ENCODE measurements at places on chromosomes 1 and 21.

GRCh38 chr1:227124473-227124872 is 184.4 kb downstream of the COQ8A start:
- DNase-seq, result no peak

- DNase-seq, result no peak
Observed at GRCh38 chr1:192256674-192257334, 60.0 kb upstream of the RGS21 start.

DNA sequence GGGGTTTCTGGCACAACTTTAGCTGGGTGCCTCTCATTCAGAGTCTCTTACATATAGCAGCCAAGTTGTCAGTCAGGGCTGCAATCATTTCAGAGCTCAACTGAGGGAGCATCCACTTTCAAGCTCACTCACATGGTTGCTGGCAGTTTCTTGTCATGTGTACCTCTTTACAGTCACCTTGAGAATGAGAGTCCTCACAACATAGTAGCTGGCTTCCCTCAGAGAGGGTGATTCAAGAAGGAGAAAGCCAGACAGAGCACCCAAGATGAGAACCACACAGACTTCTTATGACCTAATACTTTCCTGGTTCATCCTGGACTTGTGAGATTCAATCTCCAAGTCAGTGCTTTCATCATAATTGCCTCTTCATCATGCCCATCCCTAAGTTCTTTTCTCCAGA is 57.2 kb downstream of the DPT start:
- DNase-seq, result no peak

DNA sequence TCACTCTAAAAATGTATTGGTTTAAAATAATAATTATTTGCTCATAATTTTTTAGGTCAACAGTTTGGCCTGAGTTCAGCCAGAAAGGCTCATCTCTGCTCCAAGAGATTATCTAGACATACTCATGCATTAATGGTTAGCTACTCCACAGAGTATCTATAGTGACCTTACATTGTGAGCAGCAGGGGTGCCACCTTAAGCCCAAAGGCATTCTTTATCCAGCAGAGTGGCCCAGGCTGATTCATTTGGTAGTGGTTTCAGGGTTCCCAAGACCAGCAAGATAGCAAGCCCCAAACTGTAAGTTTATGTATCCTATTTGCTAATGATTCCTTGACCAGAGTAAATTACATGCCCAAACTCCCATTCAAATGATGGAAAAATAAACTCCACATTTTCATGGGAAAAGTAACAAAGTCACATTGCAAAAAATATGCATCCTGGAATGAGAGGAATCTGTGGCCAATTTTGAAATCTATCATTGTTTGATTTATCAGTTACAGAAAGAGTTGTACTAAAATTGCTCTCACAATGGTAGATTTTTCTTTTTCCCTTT is 182.6 kb upstream of the KCNK2 start:
- DNase-seq, result no peak

- no peak for DNase-seq
Observed at GRCh38 chr1:63099188-63099587, 223.2 kb upstream of the FOXD3 start.

GRCh38 chr1:56156971-56157876 is 422.1 kb downstream of the PLPP3 start:
- DNase-seq, result no peak

DNA sequence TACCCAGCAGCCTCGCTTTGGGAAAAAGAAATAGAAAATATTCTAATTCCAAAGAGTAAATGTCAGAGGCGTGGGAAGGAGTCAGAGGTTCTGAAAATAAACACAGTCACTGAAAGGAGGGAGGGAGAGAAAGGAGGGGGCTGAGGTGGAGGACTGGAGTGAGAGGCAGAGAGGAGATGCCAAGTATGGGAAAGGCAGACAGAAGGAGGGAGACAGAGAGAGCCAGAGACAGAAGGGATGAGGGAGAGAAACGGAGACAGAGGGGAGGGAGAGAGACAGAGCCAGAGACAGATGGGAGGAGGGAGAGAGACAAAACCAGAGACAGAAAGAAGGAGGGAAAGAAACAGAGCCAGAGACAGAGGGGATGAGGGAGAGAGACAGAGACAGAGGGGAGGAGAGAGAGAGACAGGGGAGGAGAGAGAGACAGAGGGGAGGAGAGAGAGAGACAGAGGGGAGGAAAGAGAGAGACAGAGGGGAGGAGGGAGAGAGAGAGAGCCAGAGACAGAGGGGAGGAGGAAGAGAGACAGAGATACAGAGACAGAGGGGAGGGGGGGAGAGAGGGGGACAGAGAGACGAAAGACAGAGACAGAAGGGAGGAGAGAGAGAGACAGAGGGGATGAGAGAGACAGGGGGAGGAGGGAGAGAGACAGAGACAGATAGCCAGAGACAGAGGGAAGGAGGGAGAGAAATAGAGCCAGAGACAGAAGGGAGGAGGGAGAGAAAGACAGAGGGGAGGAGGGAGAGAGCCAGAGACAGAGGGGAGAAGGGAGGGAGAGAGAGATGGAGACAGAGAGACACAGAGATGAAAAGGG is 525.5 kb downstream of the MATN1 start:
- DNase-seq, result no peak

- no peak for DNase-seq
Observed at GRCh38 chr21:28683982-28684752, 308.5 kb downstream of the LTN1 start.

DNA sequence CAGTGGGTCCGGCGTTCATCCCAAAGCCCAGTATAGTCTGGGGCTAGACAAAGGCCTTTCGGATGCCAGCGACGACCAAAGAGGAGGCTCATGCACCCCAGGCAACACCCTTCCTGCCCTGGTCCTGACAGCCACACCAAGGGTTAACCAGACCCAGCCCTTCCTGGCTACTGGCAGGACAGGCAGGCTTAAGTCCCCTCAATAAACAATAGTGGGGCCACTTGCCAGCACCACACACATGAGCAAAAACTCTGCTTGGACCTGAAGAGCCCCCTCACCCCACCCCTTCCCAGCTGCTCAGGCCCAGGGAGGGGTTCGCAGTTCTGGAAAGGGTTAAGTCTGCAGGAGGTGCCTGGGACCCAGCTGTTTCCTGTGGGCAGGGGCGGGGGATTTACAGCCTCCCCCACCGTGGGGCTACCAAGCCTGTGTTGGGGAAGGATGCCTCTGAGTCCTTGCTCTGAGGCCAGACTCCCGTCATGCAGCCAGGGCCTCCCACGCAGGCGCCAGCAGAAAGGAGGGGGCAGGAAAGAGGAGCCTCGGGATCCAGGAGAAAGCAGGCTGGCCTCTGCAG is 18.2 kb downstream of the PHLDA3 start:
- peak; percentile 66 for DNase-seq

DNA sequence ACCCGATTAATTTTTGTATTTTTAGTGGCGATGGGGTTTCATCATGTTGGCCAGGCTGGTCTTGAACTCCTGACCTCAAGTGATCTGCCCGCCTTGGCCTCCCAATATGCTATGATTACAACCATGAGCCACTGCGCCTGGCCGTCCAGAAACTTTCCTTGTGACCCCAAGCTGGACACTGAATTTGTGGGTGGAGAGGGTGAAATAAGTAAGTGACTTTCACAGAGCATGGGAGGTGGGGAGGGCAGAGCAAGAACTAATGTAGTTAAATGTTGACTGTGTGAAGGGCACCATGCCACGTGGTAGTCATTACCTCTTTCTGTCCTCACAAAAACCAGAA is 2.7 kb upstream of the UTP11 start:
- no peak for DNase-seq

- DNase-seq, result no peak
Observed at GRCh38 chr1:43345120-43345519, 7.5 kb downstream of the MPL start.

GRCh38 chr1:31387612-31388011 is 14.7 kb upstream of the FABP3 start:
- no peak for DNase-seq

DNA sequence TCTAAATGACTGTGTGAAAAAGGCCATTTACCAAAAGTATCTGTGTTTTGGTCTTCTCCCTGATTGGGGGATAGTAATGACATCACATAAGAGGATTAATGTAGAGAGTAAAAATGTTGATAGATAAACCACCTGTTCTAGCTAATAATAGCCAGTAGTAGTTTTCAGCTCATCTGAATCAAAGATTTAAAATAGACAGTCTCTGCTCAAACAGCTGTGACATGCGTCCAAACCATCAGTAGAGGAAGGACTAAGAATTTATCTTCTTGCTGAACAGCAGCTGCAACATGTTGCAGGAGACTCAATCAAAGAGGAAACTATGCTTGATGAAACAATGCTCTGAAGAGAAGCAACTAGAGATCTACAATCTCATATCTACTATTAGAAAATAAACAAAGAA is 21.4 kb downstream of the TMPRSS15 start:
- no peak for DNase-seq

DNA sequence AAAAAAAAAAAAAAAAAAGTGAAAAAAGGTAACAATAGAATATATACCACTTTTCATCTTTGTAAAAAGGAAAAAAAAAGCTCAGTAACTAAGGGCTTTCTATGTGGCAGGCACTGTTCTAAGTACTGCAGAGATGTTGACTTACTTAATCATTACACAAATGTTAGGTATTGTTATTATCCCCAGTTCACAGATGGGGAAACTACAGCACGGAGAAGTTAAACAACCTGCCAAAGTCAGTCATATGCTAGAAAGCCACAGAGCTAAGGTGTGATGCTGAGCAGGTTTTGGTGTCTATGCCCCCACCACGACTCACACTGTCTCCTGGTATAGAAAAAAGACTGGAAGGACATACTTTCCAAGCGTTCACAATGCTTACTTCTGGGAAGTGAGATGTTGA is 6.6 kb upstream of the PNRC2 start:
- DNase-seq, result no peak

DNA sequence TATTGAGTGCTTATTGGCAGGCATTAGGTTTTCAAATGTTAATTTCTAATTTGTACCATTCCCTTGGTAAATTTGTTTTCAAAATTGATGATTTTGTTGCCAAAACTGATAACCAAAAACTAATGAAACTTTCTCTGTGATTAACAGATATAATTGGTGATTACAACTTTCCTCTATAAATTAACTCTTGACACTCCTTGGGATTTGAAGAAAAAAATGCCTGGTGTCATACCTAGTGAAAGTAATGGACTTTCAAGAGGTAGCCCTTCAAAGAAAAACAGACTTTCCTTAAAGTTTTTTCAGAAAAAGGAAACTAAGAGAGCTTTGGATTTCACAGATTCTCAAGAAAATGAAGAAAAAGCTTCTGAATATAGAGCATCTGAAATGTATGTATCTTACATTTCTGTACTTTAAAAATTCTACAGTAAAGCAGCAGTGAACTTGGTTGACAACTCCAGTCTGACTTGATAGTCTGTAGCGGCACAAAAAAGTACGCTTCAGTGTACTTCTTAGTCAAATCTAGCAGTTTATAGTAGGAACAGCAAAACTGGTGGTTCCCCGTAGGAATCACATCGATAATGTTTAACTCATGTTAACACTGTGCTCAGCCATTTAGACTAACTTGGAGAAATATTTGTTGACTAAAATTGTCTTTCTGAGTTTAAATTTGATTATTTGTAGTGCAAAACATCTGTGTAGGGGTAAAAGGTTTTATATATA is 3.0 kb downstream of the USP1 start:
- no peak for DNase-seq

DNA sequence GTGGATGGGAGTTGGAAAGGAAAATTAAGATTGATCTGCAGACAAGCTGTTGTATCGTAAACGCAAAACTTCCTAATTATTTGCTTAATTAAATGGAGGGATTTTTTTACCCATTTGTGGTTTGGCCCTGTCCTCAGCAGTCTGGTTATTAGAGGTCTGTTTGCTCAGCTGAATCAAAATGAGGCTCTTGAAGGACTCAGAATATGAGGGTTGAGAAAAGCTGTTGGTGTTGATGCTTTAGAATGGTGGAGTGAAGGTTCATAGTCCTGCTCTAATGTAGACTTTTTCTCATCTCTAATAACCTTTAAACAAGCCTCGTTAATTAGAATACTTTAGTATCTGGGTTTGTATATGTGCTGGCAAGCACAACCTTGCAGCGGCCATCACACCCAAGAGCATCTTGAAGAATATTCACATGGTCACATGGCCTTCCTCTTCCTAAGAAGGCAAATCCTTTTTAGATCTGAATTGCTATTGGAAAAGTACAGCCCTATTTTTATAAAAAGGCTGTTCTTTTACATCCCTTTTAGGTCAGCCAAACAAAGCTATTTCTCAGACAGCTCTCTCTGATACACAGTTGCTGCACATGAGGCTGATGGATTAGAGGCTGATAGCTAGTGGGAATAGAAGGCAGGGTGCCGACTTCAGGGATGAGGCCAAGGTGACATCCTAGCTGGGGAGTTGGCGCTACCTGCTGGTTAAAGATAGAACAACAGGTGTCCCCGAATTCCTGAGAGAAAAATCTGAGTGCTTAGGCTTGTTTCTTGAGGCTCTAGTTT is 53.8 kb downstream of the MACF1 start:
- peak; percentile 51 for DNase-seq

GRCh38 chr1:169868978-169869377 is 24.7 kb downstream of the SCYL3 start:
- DNase-seq, result no peak

GRCh38 chr1:68168545-68169171 is 63.7 kb downstream of the WLS start:
- no peak for DNase-seq

- no peak for DNase-seq
Observed at GRCh38 chr1:154999571-155000410, 2.8 kb upstream of the ZBTB7B start.

DNA sequence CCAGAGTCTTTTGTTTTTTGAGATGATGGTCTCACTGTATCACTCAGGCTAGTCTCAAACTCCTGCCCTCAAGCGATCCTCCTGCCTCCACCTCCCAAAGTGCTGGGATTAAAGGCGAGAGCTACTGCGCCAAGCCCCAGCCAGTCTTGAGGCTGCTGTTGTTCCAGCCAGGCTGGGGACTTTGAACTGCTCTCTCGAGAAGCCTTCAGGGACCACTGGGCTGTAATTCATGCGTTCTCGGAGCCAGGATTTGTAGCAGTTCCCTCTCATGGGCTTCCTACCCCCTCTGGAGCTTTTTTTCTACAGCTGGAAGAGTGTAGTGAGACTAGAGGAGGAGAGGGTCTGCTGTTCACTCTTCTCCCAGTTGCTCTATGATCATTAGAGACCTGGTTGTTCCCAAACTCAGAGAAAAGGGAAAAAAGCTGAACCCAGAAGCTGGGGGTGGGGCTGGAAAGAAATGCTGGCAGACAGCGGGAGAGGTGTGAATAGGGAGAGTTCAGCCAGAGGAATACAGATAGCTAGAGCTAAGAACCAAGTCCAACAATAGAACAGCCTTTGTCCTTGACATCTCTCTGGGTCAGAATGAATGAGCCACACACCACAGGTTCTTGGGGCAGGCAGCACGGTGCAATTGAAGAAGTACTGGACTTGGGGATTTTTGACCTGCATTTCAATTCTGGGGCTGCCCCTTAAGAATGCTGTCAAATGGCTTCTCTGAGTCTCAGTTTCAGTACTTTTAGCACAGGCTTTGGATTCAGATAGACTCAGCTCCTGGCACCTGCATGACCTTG is 13.2 kb upstream of the SLC41A1 start:
- no peak for DNase-seq

- DNase-seq, result no peak
Observed at GRCh38 chr1:183735069-183735860, 69.7 kb upstream of the RGL1 start.

GRCh38 chr1:183753464-183753891 is 51.4 kb upstream of the RGL1 start:
- DNase-seq, result no peak

- DNase-seq, result no peak
Observed at GRCh38 chr1:51610637-51611036, 6.3 kb upstream of the OSBPL9 start.

GRCh38 chr1:5975133-5975880 is 16.9 kb downstream of the NPHP4 start:
- no peak for DNase-seq
